ENCODE measurements at places on chromosomes 7 and 10.

GRCh38 chr7:138948403-138948802, 32.8 kb downstream of the KIAA1549 start:
- DNase-seq: no peak

DNA sequence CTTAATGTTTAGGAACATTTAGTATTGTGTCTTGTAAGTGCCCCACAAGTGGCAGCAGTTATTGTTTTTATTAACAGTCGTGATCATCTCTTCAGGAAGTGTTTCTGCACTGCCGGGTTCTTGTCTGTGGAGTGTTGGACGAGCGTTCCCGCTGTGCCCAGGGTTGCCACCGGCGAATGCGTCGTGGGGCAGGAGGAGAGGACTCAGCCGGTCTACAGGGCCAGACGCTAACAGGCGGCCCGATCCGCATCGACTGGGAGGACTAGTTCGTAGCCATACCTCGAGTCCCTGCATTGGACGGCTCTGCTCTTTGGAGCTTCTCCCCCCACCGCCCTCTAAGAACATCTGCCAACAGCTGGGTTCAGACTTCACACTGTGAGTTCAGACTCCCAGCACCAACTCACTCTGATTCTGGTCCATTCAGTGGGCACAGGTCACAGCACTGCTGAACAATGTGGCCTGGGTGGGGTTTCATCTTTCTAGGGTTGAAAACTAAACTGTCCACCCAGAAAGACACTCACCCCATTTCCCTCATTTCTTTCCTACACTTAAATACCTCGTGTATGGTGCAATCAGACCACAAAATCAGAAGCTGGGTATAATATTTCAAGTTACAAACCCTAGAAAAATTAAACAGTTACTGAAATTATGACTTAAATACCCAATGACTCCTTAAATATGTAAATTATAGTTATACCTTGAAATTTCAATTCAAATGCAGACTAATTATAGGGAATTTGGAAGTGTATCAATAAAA, 22.2 kb downstream of the PLA2G12B start:
- DNase-seq: no peak

- DNase-seq: no peak
Observed at GRCh38 chr10:121043124-121043849, 192.1 kb downstream of the WDR11 start.

GRCh38 chr7:124033095-124033806, 384 bp upstream of the TMEM229A start:
- no peak for DNase-seq

GRCh38 chr10:86779220-86780017, 23.0 kb downstream of the BMPR1A start:
- no peak for DNase-seq

GRCh38 chr7:134985894-134986362, 380 bp upstream of the AGBL3 start:
- DNase-seq: no peak

GRCh38 chr7:91784469-91784868, 96.0 kb downstream of the MTERF1 start:
- DNase-seq: no peak

DNA sequence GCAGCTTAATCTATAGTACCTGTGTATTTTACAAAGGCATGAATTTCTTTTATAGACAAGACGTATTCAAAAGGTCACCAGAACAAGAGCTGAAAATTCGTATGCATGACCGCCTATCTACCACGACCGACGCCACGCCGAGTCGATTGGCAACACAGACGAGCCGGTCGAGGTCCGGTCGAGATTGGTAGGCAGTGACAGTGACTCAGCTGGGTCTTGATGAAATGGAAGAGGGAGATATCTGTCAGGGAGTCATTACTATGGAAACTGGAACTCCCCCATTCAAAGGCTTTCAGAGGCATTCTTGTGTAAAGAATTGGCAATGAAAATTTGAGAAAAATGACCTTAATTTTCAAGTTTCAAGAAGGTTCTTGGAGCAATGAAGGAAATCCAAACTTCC, 2.1 kb downstream of the ATP5MK start:
- no peak for DNase-seq

Measured in CD4-positive, alpha-beta T cell treated with Interferon gamma for 1 hour (primary cell).